ENCODE measurements at places on chromosomes 13 and 19. TPM values are rescaled to one million over a fixed set of nuclear protein-coding genes. Genes with fewer than 3 reads are reported as not detected.

Gene MEF2B
- 0.51 TPM for polyA plus RNA-seq

Gene ERICH6B
- polyA plus RNA-seq, result not detected

Gene CLDND2
- 0.58 TPM for polyA plus RNA-seq

Gene CD70
- polyA plus RNA-seq, result 0.96 TPM

Gene GNG7
- 0.16 TPM for polyA plus RNA-seq

Gene SHISA7
- polyA plus RNA-seq, result not detected

Gene NOP53
- polyA plus RNA-seq, result 128 TPM

Gene NFIX
- polyA plus RNA-seq, result 5.3 TPM

Gene LGI4
- not detected for polyA plus RNA-seq

Gene PLK5
- polyA plus RNA-seq, result not detected

Gene MVB12A
- polyA plus RNA-seq, result 78.8 TPM
